ENCODE measurements at places on chromosomes 2 and 18.

- no peak for DNase-seq
These were observed 114.4 kb upstream of the PDE1A start for GRCh38 chr2:182541268-182541667.

DNA sequence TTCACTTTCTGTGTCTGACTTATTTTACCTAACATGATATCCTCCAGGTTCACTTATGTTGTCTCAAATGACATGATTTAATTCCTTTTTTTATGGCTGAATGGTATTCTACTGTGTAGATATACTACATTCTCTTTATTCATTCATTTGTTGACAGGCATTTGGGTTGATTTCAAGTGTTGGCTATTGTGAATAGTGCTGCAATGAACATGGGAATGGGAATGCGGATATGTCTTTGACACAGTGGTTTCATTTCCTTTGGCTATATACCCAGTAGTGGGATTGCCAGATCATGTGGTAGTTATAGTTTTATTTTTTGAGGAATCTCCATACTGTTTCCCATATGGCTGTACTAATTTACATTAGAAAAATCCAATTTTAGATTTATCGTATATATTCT, 195.4 kb upstream of the KLHL14 start:
- no peak for DNase-seq

- DNase-seq = no peak
These were observed 34.3 kb downstream of the FMNL2 start for GRCh38 chr2:152369176-152369860.

DNA sequence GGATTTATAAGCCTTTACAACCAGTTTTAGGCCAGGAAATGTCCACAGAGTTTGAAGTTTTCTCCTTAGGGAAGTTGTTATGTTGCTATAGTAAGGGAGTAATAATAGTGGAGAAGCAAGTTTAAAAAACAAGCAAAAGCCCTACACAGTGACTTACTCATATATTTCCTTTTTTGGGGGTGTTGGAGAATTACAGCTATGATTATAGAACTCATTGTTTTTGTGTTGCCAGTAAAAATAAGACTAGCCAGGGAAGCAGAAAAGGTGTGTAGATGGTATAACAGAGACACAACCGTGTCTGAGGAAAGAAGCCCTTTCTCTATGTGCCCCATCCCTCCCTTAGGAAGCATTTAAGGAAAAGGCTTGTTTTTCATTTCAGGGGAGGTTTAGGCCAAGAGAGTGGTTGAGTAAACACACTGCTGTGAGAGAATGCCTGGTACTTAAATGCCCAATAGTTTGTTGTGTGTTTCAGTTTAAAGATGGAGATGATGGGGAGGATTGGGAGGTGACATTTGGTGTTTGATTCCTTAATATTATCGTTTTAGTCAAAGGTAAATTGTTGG, 2.3 kb downstream of the VAPA start:
- no peak for DNase-seq

GRCh38 chr2:209977386-209978239, 24.8 kb upstream of the RPE start:
- DNase-seq = no peak

GRCh38 chr18:9913151-9913525, 678 bp upstream of the VAPA start:
- DNase-seq = no peak

- no peak for DNase-seq
These were observed 36.6 kb downstream of the ARL6IP6 start for GRCh38 chr2:152755029-152755428.

DNA sequence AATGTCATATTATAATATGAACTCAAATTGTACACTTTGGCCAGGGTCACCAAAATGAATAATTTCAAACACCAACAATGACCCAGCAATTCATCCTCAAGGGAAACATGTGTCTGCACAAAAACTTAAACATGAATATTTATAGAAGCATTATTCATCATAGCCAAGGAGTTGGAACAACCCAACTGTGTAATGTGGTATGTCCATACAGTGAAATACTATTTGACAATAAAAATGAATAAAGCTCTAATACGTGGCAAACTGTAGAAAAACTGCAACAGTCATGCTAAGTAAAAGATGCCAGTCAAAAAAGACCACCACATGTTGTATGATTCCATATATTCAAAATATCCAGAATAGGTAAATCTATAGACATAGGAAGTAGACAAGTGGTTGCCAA, 294.6 kb upstream of the CCDC68 start:
- no peak for DNase-seq

DNA sequence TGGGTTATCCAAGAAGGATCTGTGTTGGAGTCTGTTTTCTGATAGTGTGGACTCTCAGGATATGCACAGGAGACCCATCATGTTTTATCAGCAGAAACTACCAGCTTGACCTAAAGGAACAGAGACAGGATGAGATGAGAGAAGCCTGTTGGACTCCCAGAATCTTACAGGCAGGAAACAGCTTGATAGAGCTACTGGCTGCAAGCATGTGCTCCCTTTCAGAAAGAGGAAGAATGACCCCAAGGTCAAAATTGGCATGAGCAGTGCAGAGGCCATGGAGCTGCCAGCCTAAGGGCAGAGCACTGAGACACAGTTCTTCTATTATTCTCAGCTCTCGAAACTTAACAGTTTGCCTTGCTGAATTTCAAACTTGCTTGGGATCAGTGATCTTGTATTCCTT, 135.2 kb upstream of the NFATC1 start:
- no peak for DNase-seq

GRCh38 chr2:98691303-98691702, 39.6 kb downstream of the MGAT4A start:
- no peak for DNase-seq

GRCh38 chr2:190574169-190574568, 39.6 kb upstream of the NEMP2 start:
- no peak for DNase-seq
